ENCODE measurements at places on chromosomes 7 and 10.

GRCh38 chr7:151342811-151343210 is 1.2 kb downstream of the NUB1 start:
- no peak for DNase-seq

DNA sequence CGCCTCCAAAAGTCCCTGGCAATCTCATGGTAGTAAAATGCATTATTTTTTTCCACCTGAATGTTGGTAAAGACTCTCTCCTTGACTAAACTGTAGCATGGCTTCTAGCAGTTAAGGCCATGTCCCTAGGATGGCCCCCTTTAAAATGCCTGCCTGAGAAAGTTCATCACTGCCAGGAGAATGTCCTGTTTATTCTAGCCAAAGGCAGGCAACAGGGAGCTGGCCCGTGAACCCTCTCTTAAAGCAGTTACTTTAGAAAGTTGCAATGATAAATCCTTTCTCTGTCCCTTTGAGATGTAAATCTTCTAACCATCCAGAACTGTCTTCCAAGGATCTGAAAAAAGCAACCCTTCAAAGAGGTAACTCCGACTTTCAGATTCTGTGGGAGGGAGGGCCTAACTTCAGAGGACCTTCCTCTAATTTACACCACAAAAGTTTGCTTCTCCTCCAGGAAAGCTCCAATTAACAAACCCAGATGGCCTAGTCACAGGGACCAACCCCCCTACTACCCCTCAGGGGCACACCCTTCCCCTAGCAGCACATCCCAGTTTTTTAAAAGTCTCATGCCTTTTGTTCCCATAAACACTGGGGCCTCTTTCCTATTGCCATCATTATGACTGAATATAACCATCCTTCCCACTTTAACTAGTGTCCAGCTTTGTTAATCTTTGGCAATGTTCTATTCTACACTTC is 5.5 kb downstream of the DNTT start:
- no peak for DNase-seq

DNA sequence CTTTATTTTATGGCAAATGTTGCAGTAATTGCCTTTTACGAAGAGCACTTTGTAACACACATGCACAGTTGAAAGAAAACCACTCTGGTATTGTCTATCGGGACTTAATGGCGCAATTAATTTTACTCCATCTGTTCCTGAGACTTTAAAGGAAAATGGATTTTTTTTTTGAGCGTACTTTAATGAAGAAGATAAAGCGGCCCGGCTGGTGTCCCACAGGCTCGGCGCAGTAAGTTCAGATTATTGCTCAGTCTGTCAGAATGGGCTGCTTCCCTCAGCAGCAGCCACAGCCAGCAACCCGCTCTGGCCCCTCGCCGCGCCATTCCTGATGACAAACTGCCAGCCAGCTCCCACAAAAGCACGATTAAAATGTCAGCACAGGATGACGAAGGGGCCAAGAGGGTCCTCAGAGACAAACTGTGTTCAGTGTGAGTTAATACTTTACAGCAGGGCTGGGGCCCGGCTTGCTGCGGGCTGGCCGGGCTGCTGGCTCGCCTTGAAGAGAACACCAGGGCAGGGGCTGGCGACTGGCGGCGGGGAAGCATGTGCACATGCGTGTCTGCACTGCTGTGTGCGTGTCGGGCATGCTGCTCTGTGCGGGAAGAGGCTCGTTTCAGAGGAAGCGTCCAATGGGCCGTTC is 501.0 kb upstream of the GALNT17 start:
- DNase-seq: peak; percentile 71

- no peak for DNase-seq
Measured at GRCh38 chr10:124561206-124561605, 99.6 kb downstream of the LHPP start.

DNA sequence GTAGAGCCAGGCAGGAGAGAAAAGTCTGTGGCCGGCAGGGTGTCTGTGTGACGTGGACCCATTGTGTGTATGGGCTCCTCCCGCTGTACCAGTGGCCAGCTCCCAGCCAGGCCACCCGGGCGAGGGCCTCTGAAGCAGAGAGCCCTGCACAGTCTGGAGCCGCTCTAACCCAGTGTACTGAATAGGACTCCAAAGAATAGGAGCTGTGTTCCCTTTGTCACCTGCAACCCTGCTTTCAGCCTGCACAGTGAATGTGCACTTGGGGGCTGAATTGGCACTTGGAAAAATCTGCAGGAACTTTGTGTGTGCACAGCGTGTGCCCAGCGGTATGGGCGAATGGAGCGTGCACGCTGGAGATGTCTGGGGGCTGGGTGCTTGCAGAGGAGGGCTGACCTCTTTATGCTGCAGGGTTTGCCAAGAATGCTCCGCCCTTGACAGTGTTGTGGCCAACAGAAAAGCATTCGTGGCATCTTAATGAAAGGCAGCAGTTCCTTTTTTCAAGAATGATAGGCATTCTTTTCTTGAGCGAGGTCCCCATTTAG is 216.2 kb downstream of the AUTS2 start:
- peak; percentile 55 for DNase-seq

GRCh38 chr10:57890691-57891090 is 377.0 kb downstream of the IPMK start:
- DNase-seq: no peak

- DNase-seq: no peak
Measured at GRCh38 chr10:22681783-22682183, 32.6 kb downstream of the PIP4K2A start.

DNA sequence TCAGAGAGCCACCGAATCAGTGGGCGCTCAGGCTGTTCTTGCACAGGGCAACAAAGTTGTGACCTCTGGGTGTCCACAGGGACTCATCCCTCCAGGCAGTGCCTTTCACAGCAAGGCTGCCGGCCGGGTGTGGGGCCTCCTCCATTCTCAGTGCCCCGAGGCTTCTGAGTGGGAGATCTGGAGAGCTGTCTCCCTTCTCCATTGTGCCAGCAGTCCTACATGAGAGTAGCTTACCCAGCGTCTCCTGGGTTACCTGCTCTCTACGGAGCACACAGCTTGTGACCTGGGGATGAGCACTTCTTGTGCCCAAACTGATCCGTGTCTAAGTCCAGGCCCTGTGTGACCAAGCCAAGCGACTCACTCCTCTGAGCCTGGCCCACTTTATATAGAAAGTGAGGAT is 240.9 kb upstream of the GRB10 start:
- no peak for DNase-seq

GRCh38 chr10:124652701-124653100 is 91.5 kb downstream of the FAM53B start:
- DNase-seq: peak; percentile 31

- DNase-seq: peak; percentile 84
Measured at GRCh38 chr7:12729112-12729511, 41.7 kb downstream of the ARL4A start.

- DNase-seq: no peak
Measured at GRCh38 chr7:78296644-78297371, 498.2 kb downstream of the PHTF2 start.

- DNase-seq: no peak
Measured at GRCh38 chr10:7817984-7818294, 366 bp upstream of the TAF3 start.

DNA sequence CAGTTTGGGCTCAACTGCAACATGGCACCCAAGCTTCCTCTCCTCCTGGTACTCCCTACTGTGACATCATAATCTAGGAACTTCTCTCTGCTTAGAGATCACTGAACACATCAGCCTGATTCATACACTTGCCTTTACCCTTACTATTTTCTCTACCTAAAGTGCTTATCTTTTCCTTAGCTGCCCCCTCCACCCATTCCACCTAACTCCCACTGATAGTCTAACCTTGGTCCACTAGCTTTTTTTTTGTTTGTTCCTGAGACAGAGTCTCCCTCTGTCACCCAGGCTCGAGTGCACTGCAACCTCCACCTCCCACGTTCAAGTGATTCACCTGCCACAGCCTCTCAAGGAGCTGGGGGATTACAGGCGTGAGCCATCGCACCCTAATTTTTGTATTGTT is 15.9 kb downstream of the CUL2 start:
- DNase-seq: no peak

DNA sequence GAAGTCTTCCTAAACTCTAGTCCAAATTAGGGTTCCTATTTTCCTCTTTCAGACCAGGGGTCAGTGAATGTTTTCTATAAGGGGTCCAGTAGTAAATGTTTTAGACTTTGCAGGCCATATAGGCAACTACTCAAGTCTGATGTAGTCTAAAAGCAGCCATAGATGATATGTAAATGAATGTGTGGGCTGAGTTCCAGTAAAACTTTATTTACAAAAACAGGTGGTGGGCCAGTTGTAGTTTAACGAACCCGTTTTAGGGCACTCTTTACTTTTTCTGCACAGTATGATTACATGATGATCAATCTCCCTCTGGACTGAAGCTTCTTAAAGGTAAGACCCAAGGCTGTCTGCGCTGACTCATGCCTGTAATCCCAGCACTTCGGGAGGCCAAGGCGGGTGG is 243.6 kb downstream of the CAMK1D start:
- DNase-seq: no peak

DNA sequence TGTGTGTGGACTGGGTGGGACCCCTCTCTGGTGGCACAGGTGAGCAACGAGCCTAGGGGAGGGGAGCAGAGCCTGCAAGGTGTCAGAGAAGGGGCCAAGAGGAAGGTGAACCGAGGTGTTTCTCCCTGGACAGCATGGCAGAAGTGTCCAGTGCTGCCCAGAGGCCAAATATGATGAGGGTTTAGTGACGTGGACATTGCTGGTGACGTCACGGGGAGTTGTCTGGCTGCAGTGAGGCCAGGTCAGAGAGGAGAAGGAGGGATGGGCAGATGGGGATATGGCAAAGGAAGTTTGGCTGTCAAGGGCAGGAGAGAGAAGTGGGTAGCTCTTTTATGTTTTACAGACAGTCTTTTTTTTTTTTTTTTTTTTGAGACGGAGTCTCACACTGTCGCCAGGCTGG is 2.6 kb upstream of the ZNF853 start:
- no peak for DNase-seq

- DNase-seq: no peak
Measured at GRCh38 chr10:47383261-47384147, 589 bp downstream of the ZNF488 start.

GRCh38 chr10:78921895-78922294 is 146.9 kb upstream of the ZMIZ1 start:
- no peak for DNase-seq

- no peak for DNase-seq
Measured at GRCh38 chr10:132679217-132679595, 106.7 kb downstream of the NKX6-2 start.

- no peak for DNase-seq
Measured at GRCh38 chr7:47748041-47748440, 166.1 kb upstream of the TNS3 start.

GRCh38 chr7:727104-727805 is at the start of gene PRKAR1B:
PRKAR1B (minus strand) TSS chr7:727281; CDS start chr7:711505, 15,776 bp downstream.
- peak; percentile 47 for DNase-seq

- no peak for DNase-seq
Measured at GRCh38 chr10:34292194-34292565, 522.9 kb downstream of the PARD3 start.

GRCh38 chr10:79153745-79154144 is 85.0 kb downstream of the ZMIZ1 start:
- DNase-seq: peak; percentile 93

DNA sequence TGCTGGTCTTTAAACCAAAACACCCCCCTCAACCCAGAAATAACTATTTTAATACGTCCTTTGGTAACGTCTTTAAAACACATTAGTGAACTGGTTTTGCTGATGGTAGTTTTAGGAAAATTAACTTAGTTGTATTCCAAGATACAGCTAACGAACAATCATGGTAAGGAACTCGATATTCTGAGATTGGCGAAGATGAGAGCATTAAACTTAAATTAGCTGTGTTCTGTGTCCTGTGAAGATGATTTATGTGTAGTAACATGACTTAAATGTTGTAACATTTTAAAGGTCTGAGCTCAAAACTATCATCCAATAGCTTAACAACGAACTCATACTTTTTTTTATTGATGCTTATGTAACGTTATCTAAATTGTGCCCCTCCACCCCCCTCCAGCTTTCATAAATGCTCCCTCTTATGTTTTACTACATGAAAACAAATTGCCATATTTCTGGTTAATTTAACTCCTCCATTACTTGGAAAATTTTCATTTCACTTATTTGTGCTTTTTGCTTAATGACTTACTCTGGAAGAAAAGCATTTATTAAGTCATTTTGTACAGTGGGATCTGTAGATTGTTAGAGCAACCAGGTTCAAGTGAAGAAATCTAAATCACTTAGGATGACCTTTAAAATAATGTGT is 1.7 kb downstream of the SDK1 start:
- no peak for DNase-seq

- no peak for DNase-seq
Measured at GRCh38 chr7:91344911-91345310, 80.7 kb downstream of the FZD1 start.

DNA sequence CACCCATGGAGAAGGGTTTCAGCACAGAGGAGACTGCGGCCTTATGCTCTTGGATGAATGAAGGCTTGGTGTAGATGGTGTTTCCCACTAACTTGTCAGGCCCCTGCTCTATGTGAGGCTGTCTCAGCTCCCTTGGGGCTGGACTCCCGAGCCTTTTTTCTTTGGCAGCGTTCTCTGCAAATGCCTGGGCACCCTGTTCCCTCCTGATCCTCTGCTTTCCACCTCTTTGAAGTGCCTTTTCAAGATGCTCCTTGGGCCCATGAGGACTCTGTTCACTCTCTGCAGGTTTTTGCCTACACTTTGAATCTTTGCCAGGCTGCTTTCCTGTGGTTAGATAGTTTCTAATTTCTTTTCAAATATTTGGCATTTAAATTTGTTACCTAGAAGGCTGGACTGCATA is 6.8 kb upstream of the ACBD5 start:
- no peak for DNase-seq

DNA sequence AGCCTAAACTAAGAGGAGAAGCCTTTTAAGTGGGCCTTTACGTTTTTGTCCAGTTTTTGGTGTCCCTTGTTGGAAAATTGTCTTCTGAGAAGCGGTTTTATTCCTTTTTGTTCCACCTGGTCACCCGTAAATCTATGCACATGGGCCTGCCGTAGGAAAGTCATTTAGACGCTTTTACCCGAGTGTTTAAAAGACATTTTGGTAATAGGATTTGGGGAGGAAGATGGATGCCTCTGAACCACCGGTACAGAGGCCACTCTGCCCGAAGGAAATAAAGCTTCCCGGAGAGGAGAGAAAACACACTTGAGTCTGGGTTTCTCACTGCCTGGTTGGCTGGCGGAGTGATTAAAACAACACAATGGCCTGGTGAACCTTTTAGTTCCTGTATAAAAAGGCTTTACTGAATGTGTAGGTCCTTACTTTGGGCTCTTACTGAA is 760 bp downstream of the THNSL1 start:
- no peak for DNase-seq

DNA sequence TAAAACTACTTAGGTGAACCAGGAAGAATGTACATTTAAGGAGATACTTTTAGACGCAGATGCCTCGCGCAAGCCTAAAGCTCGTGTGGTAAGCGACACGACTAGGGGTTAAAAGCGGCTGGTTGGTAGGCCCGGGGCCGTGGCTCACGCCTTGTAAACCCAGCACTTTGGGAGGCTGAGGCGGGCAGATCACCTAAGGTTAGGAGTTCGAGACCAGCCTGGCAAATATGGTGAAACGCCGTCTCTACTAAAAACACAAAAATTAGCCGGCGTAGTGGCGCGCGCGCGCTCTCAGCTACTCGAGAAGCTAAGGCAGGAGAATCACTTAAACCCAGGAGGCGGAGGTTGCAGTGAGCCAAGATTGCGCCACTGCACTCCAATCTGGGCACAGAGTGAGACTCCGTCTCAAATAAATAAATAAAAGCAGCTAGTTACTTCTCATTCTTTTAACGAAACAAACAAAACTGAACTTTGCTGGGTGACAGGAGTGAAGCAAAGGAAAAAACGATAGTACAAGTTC is 879 bp downstream of the NUDT5 start:
- DNase-seq: peak; percentile 60
